ENCODE measurements at places on chromosomes 3 and 15.

DNA sequence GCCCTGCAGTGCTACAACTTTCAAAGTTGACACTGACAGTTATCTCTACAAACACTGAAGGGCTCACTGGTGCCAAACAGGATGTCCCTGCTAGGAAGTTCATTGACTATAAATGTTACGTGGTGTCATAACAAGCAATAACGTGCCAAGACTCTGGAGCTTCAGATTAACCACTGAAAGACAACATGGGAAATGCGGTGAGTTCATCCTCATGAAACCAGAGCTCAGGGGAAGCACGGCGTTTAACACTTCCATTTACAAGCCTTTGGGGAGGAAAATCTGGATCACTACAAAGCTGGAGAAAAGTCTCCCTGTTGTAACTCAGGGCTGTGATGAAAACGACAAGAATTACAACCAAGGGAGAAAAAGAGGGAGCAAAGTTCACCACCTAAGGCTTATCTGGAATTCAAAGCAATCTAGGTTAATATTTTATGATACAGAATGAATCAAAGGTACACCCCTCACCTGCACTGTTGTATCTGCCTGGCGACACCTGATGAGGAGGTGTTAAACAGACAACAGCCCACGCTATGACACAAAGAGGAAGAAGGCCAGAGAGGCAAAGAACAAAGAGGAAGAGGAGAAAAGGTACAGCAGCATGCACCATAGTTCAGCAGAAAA is 27.0 kb downstream of the SHQ1 start:
- DNase-seq = peak; percentile 6

DNA sequence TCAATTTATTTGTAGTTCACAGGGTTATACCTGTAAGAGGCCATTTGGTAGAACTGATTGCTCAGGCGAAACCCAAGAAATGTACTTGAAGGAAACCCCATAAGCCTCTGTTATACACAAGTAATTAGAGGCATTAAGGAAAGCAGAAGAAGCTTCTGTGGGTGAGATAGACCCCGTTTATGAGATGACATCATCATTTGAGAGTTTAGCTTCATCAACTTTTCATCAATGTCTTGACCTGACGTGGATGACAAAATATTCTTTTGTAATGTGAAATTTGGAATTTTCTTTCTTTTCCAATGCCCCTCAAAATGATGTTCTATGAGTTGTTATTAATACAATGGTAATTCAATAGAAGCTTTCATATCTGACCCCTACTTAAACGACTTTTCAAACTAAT is 136.2 kb downstream of the MDFIC2 start:
- DNase-seq = no peak

DNA sequence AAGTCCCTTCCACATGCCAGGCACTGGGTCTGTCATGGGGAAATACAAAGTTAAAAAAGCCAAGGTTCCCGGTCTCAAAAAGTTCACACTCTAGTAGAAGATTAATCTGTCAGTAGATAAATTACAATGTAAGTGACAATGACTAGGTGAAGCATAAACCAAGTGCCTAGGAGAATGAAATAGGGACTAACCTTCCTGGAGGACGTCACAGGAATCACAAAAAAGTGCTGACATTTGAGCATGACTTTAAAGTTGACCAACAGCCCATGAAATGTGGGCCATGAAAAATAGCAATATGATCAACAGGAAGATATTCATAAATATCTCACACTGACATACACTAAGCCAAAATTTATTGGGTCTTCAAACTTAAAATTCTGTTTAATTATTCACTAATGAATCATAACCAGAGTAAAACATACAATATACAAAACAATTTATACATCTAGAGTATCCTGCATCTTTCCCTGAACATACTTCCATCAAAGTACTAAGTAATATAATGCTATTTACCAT is 20.0 kb downstream of the COPS2 start:
- DNase-seq = no peak

DNA sequence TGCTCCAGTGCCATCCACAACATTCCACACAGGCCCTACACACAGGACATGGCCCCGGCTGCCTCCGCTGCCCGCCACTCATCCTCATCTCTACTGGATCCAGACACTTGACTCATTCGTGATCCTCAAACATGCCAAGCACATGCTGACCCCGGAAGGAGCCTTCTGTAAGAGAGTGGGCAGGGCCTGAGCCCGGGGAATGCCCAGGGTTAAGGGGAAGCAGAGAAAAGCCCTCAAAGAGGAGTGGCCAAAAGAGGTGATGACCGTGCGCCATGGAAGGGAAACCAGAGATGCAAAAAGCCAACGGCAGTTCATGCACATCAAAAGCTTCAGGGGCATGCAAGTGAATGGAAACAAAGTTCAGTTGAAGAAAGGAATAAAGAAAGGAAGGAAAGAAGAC is 46.1 kb downstream of the RFTN1 start:
- no peak for DNase-seq

- no peak for DNase-seq
These were observed 2.1 kb downstream of the CD47 start for GRCh38 chr3:108088697-108089096.

DNA sequence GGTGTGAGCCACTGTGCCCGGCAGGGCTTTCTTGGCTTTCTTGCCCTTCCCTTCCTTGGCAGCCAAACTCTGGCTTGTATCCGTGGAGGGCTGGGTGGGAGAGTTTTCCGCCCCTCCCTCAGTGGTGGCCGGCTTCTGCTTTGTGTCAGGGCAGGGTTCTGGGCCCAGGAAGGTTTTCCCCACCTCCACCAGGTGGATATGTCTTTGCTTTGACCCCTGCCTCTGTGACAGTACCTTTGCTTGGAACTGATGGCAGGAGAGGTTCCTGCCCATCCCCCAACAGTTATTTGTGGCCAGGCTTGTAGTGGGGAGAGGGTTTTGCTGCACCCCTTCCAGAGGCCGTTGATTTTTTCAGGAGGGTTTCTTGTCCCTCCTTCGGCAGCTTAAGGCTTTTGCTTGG is 24.3 kb downstream of the CSPG5 start:
- no peak for DNase-seq

DNA sequence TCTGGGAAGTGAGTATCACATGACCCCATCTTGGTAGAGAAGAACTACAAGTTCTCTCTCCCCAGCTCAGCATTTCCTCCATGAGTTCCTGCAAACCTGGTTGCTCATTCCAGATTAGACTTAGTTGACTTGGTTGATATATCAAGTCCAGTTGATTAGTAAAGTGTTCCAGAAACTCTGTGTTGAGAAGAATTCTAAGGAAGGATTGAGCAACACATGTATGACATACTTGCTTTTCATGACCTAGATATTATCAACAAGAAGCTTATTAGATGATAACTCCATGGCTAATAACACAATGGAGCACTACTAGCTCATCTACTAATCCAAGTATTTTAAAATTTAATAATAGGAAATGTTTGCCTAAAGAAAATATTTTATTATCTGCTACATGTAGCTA is 6.4 kb upstream of the EID1 start:
- DNase-seq = no peak

DNA sequence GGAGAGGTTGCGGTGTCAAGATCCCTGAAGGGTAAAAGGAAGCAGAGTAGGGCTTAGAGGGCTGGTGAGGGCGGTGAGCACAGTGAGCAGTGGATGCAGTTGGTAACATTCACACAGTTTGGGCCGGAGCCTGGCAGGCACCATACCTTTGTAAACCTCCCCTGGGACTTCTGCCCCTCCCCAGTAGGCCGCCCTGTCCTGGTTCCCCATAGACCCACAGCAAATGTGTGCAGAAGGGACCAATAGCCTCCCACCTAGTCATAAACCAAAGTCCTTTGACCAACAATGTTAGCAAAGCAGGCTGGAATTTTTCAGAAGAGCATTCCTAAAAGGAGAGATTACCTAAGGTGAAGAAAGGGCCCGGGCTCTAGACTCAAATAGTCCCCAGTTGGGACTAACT is 1.7 kb upstream of the PHGR1 start:
- DNase-seq = no peak

- DNase-seq = no peak
These were observed 135.3 kb downstream of the FEZF2 start for GRCh38 chr3:62238003-62238402.

DNA sequence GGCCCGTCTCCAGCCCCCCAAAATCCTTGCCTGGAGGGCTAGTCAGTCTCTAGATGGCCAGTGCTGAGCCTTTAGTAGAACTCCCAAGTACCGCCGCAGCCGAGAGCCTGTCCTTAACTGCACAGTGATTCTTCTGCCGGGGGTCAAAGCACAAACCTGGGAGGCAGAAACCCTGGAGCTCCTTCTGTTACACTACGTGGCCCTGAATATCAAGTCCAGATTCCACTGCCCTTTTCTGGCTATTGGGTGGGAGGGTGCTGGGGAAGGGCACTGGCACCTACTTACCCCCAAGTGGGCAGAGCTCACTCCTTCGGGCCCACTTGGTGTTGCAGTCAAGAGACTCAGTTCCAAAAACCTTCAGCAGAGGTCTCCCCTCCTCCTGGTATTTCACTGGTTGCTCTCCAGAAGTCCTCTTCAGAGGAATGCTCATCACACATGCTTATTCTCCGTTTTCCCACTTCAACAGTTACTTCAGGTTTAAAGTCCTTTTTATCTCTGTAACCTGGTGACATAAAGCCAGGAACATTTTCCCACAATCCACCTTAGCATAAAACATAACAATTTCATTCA is 10.8 kb downstream of the PDHB start:
- no peak for DNase-seq

GRCh38 chr15:39427705-39428104 is 153.2 kb upstream of the THBS1 start:
- DNase-seq = no peak

GRCh38 chr3:149783576-149783975 is 8.8 kb downstream of the ANKUB1 start:
- DNase-seq = no peak

DNA sequence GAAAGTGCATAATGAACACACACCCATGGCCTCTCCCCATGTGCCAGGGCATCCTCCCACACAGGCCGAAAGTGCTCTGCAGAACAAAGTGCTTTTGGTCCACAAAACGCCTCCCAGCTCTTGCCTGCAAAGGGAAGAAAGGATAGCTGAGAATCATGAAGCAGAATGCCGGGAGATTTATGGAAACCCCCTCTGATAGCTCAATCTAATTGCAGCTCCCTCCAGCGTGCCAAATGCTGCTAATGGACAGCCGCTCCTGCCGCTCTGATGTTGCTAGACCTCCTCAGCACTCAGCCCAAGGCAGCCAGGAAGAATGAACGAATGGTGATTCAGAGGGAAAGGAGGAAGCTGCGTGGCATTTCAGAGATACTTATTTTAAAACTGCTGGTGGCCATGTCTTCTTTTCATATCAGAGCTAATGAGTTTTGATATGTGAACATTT is 145.3 kb downstream of the TJP1 start:
- DNase-seq = no peak

DNA sequence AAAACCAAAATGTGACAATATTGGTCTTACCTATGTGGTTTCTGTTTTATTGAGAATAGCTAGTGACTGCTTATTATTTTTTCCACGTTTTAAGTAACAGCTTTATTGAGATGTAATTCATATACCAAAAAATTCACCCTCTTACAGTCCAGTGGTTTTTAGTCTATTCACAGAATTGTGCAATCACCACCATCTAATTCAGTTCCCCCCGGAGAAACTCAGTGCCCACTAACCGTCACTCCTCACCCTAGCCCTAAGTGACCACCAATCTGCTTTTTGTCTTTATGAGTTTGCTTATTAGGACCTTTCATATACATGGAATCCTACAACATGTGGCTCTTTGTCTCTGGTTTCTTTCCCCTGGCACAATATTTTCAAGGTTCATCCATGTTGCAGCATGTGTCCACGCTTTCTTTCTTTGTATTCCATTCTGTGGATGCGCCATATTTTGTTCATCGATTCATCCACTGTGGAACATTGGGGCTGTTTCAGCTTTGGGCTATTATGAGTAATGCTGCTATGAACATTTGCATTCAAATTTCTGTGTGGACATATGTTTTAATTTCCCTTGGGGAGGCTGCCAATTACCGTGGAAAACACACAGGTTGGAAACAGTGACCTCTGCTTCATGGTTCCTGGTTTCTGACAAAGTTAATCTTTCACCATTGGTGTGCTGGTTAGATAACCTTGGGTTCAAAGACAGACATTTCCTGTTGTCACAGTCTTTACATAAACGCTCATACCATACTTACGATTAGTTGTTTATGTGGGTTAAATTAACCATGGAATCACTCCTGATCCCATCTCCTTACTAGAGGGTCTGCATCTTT is 3.2 kb upstream of the BCL2L10 start:
- no peak for DNase-seq

DNA sequence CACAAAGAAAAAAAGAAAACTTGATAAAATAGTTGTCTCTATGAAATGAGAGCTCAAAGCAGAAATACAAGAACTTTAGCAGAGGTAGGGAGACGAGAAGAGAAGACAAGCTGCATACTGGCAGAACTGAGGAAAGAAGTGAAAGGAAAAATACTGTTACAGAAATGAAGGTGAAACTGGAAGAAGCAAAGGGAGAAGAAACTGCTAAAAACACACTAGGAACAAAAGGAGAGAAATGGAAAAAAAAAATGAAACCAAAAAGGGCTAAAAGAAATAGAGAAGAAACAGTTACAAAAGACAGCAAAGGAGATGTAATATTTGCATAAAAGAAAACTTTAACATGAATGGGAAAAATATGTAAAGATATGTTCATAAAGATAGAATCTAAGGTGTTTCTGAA is 27.3 kb upstream of the ANPEP start:
- DNase-seq = no peak

DNA sequence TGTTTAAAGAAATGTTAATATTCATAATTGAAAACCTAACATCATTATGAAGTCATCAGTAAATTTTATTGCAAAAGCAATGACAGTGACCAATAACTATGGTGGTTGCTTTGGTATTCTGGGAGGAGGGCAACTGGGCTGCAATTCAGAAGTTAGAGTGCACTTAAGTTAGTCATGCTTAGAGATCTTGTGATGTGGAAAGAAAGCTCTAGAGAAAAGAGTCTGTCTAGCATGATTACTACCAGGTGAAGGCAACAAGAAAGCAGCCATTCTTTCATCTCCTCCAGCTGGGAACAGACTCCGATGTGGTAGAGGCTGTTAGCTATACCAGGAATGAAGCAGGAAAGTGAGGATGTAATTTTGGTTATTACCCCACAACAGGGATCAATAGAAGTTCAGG is 625.6 kb downstream of the SI start:
- no peak for DNase-seq

DNA sequence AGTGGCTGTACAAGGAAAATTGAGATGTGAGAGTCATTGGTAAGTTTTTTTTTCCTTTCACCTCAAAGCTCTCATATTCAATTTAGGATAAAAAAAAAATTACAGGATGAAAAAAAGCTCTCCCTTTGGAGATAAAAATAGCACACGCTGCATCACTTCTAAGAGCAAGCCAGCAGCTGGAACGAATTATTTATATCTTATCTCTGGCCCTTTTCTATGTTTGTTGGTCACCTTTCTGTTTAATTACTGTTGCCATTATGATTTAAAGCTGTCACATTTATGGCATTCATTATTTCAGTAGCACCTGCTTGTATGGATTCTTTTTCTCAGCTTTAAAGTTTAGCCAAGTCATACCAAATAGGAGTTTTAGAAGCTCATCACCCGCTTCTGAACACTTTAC is 171.6 kb upstream of the PDZRN3 start:
- no peak for DNase-seq

All from C1 segment of cervical spinal cord (tissue), 14 donors.